ENCODE measurements at places on chromosomes 13 and 19.

GRCh38 chr13:99861771-99862170 lies 109.8 kb downstream of the ZIC5 start:
- DNase-seq, result no peak

- DNase-seq, result peak; percentile 25
Measured at GRCh38 chr19:19655051-19655594, 8.4 kb downstream of the ATP13A1 start.

GRCh38 chr13:50106559-50106958 lies 91.3 kb downstream of the KCNRG start:
- DNase-seq, result no peak

DNA sequence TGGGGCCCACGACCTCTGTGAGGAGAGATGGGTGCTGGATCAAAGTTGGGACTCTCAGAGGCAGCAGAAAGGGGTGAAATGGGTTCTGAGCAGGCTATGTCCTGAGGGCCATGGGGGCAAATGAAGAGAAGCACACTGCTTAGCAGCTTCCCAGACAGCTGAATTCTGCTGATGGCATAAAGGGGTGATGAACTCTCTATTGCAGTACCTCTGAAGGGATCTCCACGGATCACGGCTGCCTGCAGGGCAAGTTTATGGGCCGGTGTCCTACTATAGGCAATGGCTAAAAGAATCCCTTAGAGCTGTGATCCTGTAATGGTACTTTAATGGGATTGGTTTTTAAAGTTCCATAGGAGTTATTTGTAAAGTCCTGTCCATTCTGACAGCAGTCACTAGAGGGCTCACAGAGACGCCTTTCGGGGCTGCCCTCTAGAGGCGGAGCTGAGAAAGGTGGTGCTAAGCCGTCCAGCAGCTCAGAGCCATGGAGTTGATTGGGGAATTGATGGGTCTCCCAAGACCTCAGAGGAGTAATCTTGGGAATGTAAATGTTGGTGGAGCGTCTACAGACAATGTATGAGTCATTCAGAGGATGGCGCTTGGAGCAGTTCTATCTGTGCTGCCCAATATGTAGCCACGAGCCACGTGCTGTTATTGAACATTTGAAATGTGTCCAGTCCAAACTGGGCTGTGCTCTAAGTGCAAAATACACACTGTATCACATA lies 287.3 kb downstream of the COG6 start:
- peak; percentile 81 for DNase-seq

DNA sequence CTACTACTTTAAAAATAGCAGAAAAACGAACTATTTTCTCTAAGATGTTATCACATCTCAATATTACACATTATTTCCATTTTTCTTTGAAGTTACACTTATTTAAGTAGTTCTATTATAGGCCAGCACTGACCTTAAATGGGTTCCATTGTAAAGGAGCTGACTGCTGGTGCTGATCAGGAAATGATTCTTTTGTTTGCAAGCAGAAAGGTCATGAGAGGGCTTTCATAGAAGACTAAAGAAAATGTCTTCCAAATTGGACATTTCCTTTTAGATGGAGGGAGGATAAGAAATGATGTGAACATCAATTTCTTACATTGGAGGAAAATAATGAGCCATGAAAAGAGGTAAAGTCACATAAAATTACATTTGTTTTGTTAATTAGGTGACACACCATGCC lies 96.2 kb downstream of the SUCLA2 start:
- DNase-seq, result no peak

GRCh38 chr19:41265395-41266153 lies 1.4 kb downstream of the HNRNPUL1 start:
- DNase-seq, result no peak

Measured in Right ventricle myocardium inferior (tissue), 1 donor.